Left colon (tissue), 2 donors: ENCODE measurements at places on chromosomes 11 and 22. TPM values are rescaled to one million over a fixed set of nuclear protein-coding genes. Genes with fewer than 3 reads are reported as not detected.
A peak's percentile ranks its signal among the peaks of the same experiment; 100 is the strongest.

NXPE4 gene
- total RNA-seq = 142 TPM

DNA sequence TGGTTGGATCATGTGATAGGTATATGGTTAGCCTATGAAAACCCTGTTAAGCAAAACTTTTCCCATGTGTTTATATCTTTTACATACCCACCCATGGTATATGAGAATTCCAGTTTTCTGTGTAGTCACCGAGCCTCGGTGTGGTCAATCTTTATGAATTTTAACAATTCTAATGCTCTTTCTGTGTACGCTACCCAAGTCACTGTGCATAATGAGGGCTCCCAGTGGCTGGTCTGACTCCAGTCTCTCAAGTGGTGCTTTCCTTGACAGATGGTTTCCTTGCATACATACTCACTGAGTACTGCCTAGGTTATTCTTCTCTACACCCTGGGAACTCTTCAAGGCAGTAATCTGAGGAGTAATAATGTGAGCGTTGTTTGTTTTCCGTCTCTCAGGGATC is 17.6 kb downstream of the MUC15 start:
- DNase-seq = no peak

CELSR1 gene
- 4.9 TPM for total RNA-seq

DNA sequence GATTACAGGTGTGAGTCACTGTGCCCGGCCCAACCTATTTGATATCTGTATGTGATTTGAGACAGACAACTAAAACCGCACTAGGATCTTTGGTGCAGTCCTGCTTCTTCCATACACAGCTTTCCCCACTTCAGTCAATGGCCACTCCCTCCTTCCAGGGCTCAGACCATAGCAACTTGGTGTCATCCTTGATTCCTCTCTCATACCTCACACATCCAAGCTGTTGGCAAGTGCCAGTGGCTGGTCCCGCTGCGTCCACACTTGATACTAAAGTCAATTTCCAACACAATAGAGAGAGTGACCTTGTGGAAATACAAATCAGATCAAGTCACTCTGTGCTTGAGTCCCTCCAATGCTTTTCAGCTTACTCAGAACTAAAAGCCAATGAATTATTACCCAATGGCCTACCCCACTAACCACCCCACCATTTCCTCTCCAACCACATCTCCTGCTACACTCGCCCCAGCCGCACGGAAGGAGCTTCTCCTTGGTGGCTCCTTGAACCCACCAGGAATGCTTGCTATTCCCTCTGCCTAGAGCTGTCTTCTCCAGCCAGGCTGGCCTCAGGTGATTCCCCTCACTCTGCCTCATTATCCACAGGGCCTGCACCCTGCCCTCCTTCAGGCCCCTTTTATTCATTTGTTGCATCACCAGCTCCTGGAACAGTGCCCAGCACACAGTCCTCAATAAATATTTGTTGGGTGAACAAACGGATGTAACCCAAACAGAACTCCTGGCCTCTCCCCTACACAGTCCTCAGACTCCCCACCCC is 12.9 kb downstream of the ABTB2 start:
- peak; percentile 69 for DNase-seq

SYT8 gene
- total RNA-seq = 4.6 TPM
